ENCODE measurements at places on chromosomes 12 and 14. TPM values are rescaled to one million over a fixed set of nuclear protein-coding genes. Genes with fewer than 3 reads are reported as not detected.

The PXN gene
- total RNA-seq, result 63.0 TPM

The CHMP4A gene
- 13.8 TPM for total RNA-seq

The TMEM30B gene
- not detected for total RNA-seq

The SPIC gene
- not detected for total RNA-seq

The OR6C2 gene
- not detected for total RNA-seq

The SLC17A8 gene
- total RNA-seq, result not detected

The KIF26A gene
- total RNA-seq, result under 0.01 TPM

The LUM gene
- total RNA-seq, result 603 TPM

The NPFF gene
- not detected for total RNA-seq

The ITGB7 gene
- under 0.01 TPM for total RNA-seq

The DPF3 gene
- 10.4 TPM for total RNA-seq

The SRP54 gene
- total RNA-seq, result 85.4 TPM

The NDUFA12 gene
- 137 TPM for total RNA-seq

The FERMT2 gene
- total RNA-seq, result 266 TPM

The CELA1 gene
- total RNA-seq, result not detected

The INHBE gene
- total RNA-seq, result 1.7 TPM

The KRT2 gene
- not detected for total RNA-seq

The RIMBP2 gene
- total RNA-seq, result not detected

The AICDA gene
- not detected for total RNA-seq

The PMCH gene
- not detected for total RNA-seq

The TUNAR gene
- not detected for total RNA-seq

The RNASE12 gene
- total RNA-seq, result not detected

The IL26 gene
- not detected for total RNA-seq

The OASL gene
- under 0.01 TPM for total RNA-seq

The CDCA3 gene
- 18.4 TPM for total RNA-seq

The KRT83 gene
- total RNA-seq, result not detected

The SLC35F4 gene
- not detected for total RNA-seq

The CCDC91 gene
- total RNA-seq, result 30.7 TPM

The CACNA2D4 gene
- total RNA-seq, result 0.97 TPM

The GARIN6 gene
- total RNA-seq, result not detected

The C1S gene
- 146 TPM for total RNA-seq

The B4GALNT3 gene
- under 0.01 TPM for total RNA-seq

The AMDHD1 gene
- total RNA-seq, result not detected

The PRKCH gene
- 0.97 TPM for total RNA-seq

The SIX1 gene
- under 0.01 TPM for total RNA-seq

The PPP1R36 gene
- total RNA-seq, result 3.5 TPM

The SMIM41 gene
- total RNA-seq, result 0.43 TPM

The RNU6-8 gene
- total RNA-seq, result not detected

The CLEC2B gene
- total RNA-seq, result 40.6 TPM

The TBX5 gene
- total RNA-seq, result 0.43 TPM

The BATF gene
- total RNA-seq, result not detected

The ZC2HC1C gene
- 0.64 TPM for total RNA-seq
